Activated T-cell treated with anti-CD3 and anti-CD28 coated beads for 1 hour (primary cell): ENCODE measurements at places on chromosomes 6 and 20.

GRCh38 chr6:16487996-16488674 lies 249.7 kb downstream of the GMPR start:
- DNase-seq: no peak

- no peak for DNase-seq
Observed at GRCh38 chr6:29519291-29520010, 31.7 kb upstream of the MAS1L start.

DNA sequence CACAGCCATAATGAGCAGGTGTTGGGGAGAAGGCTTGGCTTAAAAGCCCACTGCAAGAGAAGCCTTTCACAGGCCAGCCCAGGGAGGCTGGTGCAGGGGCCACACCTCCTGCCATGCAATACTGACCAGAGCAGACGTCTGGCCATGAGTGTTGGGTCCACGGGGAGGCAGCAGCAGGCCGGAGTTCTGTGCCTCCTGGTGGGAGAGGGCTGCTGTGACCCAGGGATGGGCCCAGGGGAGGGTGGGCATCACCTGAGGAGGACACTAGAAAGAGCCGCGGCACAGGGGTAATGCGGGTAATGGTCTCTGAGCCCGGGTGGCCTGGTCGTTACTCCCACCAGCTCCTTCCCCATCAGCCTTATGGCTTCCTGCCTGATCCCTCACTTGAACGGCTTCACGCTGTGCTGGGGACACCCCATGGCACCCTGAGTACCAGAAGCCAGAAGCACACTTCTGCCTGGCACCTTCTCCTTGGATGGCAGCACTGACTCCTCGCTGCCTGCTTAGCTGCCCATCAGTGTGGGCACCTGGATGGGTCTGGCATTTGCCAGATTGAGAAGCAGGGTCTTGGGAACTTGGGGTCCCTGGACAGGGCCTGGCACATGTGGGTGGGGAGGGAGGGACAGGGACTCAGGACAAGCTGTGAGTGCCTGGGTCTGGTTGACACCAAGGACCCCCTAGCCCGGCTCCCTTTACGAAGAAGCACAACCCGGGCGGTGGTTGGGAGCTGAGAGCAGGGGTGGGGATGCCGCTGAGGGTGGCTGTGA lies 108.8 kb downstream of the ASXL1 start:
- no peak for DNase-seq

DNA sequence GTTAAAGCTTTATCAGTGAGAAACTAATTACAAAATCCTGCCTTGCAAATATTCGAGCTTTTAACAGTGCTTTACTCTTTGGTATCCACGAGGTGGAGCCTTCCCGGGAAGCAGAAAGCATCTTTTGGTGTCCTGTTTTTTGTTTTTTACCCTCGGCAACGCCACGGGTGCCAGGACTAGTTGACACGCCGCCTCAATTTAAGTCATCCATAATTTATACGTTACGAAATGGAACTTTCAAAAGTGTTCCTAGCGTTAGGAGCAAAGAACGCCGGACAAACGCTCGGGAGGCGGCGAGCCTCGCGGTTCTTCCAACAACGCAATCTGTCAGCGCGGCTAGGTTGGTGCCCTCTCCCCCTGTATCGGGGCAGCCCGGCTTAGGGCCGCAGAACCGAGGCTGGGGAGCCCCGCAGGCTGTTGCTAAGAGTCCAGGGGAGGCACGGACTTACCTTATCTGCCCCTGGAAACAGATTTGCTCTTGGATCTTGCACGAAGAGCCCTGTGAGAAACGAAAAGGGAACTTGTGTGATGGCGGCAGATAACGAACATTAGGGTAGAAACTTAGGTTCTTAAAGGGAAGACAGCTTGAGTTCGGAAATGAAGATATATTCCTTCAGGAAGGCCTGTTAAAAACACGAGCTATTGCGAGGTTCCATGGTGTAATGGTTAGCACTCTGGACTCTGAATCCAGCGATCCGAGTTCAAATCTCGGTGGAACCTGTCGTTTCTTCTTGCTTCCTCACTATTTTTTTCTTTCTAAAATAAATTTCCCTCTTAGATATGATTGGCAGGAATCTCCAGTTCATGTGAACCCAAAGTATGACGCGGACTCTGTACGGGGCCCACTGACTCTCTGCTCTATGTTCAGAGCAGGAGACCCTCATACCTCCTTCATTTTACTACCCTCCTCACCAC lies 46.2 kb upstream of the ZNF184 start:
- peak; percentile 24 for DNase-seq

DNA sequence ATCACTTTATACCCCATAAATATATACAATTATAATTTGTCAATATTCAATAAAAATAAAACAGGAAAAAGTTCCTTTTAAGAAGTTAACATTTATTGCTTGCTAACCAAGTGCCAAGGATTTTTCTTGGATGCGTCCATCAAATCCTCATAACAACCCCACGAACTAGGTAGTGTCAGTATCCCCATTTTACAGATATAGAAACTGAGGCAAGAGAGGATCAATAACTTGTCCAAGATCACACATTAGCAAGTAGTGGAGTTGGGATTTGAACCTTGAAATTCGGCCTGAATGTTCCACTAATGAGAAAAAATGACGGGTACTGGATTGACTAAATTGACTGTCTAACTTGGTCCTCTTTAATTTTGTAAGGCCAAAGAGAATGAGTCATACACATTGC lies 5.7 kb upstream of the L3MBTL3 start:
- no peak for DNase-seq

GRCh38 chr6:142005021-142005420 lies 127.7 kb upstream of the GJE1 start:
- no peak for DNase-seq

DNA sequence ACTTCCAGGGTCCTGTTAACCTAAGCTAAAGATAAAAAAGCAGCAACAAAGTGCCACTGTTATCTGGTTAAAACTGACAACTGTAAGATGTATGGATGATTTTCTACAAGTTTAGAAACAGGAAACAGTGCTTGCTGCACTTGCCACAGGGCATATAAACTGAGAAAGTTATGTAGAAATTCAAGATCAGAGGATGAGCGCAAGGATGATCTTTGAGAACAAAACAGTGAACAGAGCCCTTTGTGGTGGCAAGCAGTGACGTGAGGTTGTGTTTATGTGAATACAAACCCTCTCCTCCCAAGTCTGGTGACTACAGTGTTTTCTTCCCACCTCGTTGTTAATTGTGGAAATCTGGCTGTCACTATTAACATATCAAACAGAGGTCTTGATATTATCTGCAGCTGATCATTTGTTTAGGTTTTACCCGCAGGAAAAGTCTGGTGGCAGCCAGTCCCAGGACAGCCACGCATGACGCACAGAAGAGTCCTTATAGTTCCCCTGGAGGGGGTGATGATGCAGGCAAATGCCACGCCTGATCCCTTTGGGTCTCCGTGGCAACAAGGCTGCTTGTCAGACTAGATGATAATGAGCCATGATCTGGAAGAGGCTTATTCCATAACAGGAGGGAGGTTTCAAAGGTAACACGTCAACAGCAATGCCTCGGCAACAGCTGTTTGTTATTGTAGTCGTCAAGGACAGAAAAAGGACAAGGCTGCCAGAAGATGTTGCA lies 43.1 kb upstream of the TNFAIP3 start:
- peak; percentile 54 for DNase-seq

- DNase-seq: no peak
Observed at GRCh38 chr6:109300874-109301273, 81.4 kb downstream of the CD164 start.

GRCh38 chr20:45104786-45105185 lies 3.9 kb upstream of the KCNS1 start:
- no peak for DNase-seq

DNA sequence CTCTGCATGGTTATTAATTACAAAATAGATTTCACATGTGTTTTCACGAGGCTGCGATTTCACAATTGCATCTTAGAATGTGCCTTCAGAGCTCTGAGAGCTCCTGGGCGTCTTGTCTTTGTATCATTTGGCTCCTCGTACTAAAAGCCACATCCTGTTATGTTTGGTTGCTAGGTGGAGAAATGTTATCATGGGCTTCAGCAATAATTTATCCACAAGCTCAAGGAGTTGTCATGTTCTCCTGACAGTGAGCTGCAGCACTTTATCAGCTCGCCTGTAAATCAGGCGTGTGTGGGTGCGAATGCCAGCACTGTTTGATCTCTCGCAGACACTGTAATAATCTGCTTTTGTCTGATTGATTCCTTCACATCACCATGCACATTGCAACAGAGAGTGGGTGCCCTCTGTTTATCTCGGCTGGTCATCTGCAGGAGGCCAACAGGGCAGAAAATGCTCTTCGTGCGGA lies 218.6 kb upstream of the ZFP64 start:
- peak; percentile 36 for DNase-seq

DNA sequence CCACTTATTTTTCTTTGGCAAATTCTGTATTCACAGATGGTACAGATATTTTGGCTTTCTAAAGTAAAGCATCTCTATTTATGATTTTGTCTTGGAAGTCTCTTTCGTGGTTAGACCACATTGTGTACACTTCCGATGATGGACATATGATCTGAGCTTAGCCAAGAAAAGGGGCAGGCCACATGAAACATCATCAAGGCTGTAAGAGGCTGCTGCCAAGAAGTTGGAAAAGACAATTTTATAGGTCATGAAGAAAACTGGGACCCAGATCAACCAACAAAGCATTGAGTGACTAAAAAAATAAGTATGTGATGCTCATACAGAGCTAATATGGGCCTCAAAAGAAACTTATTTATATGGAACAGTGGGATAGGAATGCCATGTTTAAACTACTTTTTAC lies 266.4 kb downstream of the HAO1 start:
- DNase-seq: no peak

GRCh38 chr6:163617549-163617948 lies 203.0 kb downstream of the QKI start:
- DNase-seq: no peak

GRCh38 chr20:59583428-59584277 lies 20.7 kb upstream of the PHACTR3 start:
- no peak for DNase-seq

DNA sequence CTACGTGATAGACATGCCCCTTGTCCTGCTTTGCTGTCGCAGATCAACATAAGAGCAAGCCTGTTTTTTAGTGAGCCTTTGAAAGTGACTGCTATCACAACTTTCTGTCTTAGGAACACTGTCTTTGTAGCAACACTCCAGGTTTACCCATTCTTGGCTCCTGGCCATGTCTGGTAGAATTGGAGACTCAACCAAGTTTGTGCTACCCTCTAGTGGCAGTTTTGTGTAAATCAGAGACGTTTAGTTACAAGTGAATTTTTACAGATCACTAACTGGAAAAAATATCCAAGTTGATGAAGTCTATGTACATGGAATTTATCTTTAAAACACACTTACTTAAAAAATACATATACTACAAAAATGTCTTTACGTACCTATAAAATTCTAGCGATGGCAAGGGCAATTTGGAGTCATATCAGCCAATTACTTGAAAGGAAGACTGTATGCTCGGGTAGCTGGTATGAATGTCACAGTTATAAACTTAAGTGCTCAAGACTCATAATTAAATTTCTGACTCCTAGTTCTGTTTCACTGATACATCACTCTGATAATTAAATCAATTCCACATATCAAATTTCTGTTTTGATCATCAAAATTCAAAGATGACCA lies 101.4 kb downstream of the ADGB start:
- DNase-seq: no peak
